ENCODE measurements at places on chromosomes 1 and 21.

GRCh38 chr21:45680215-45680614 is 36.7 kb downstream of the PCBP3 start:
- no peak for DNase-seq

DNA sequence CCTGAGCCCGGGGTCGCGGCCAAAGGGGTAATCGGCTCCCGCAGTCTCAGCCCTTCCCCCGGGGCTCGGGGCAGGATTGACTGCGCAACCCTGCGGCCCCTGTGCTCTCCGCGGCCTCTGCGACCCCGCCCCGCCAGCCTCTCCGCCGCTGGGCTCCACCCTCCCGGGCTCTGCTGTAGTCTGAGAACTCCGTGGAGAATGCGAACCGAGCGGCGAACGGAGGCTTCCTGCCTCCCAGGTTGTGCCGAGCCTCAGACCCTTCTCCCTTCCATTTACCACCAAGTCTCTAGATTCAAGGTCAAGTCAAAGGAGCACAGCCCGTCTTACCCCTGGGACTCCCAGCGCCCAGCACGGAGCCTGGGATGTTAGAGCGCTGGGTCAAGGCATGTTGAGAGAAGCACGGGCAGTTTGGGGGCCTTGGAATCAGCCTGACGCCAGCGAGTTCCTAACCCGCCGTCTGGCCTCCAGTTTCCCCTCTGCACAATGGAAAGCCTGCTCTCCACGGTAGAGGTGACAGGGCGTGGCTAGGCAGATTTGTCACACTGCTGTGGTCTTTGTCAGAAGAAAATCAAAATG is 3.0 kb downstream of the ATP2B4 start:
- peak; percentile 67 for DNase-seq

DNA sequence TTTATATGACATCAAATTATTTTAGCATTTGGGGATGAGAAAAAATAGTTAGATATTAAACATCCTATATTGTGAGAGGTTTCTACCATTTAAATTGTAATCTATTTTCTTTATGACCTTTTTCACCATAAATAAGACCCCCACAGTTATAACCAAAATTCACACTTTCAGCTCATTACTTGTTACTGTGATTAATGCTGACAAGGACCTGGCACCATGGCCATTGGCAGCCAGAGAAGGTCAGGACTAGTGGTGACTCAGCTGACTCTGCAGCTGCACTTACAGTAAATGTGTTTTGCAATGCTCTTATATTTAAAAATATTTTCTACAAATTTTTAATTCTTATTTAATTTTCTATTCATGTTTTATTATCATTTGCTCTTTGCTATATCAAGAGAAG is 133.3 kb upstream of the C1orf105 start:
- no peak for DNase-seq

DNA sequence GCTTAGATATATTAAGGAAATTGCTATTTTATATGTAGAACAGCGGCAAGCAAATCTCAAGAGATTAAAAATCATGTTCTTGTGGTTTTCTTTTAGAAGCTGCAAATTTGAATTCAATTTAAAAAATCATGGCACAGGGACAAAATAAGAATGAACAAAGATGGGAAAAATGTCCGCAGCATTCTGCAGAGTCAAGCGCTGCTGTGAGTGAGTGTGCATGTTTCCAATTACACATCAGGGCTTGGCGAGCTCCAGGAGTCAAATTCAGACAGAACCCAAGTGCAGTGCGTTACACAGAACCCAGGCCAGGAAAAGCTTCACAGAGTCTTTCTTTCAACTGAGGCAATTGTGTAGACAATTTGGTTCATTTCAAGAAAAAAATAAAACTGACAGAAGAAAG is 33.3 kb upstream of the ERG start:
- DNase-seq: no peak

DNA sequence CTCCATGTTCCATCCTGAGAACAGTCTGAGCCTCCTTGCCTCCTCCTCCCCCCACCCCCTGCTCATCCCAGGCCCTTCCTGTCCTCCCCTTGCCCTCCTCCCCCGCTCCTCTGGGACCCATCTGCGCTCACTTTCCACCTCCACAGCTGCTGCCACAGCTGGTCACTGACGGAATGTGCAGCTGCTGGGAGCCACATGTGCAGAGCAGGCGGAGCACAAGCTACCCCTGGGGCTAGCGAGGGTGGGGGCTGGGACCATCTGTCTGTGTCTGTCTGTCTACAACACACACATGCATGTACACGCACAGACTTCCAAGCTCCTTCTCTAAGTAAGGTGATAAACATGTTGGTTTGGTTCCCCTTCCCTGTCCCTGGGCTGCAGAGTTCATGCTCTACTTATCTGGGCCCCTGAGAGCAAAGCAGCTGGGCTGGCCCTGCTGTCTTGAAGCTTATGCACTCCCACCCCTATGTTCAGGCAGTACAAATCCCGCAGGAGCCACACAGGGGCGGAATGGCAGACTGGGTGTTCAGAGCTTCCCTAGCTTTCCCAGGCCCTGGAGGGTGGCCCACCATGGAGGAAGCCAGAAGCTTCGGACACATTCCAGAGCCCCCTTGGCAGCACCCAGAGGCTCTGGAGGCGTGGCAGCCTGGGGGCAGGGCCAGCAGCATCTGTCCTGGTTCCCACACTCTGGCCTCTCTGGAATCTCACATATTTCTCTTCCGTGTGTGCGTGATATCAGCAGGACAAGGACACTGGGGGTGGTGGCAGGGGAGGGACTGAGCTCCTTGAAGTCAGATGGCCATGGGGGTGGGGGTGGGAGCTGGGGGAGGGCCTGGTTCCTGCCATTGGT is 7.0 kb upstream of the HEYL start:
- no peak for DNase-seq

GRCh38 chr1:214550013-214550856 is 1.2 kb downstream of the PTPN14 start:
- no peak for DNase-seq

DNA sequence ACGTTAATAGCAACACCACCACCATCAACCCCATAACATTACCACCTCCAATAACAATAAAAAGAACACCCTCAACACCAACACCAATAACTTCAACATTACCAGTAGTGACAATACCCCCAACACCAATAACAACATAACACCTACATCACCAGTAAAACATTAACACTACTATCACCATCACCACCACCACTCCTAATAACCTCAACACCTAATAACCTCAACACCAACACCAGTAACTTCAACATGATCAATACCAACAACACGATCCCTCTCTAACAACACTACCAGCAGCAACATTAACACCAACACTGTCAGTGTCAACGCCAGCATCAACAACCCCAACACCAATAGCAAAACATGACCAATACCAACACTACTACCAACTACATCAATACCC is 57.2 kb downstream of the TAS1R2 start:
- DNase-seq: no peak

DNA sequence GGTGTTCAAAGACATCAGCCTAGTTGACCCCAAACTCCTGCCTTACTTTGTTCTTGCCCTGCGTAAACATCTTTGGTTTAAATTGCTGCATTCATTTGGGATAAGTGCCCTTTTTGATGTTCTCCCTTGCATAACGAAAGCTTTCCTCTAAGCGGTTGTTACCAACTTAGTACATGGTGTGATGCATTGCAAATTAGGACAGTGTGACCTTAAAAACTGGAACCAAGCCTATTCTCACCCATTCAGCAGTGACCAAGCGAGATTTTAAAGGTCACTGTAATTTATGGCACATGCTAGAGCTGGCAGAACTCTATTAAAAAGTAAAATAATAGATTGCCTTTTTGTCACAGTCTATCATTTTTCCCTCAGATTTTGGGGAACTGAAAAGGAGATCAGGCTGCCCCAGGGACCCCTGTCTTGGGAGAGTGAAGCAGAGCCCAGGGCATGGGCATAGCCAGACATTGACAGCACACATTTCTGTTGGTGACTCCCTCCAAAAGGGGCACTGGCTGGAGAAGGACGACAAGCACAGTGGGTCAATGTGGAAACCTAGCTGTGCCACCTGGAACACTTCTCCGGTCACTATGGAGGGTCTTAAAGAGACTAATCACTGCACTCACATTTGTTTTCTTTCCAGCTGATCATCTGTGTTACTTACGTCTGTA is 63.9 kb downstream of the KCNK1 start:
- DNase-seq: no peak

- DNase-seq: no peak
These were observed at the start of gene LRRN2 for GRCh38 chr1:204685236-204686006. TSS of gene LRRN2 (minus strand) at chr1:204685738. CDS start at chr1:204619992, 65,746 bp downstream.

GRCh38 chr1:78471890-78472620 is 18.7 kb upstream of the PTGFR start:
- no peak for DNase-seq

- DNase-seq: peak; percentile 44
These were observed at the start of gene FMN2 for GRCh38 chr1:240091614-240092300. TSS of gene FMN2 (plus strand) at chr1:240091883. CDS start at chr1:240092110, 227 bp downstream.

GRCh38 chr1:6384962-6385361 is 8.6 kb downstream of the ACOT7 start:
- DNase-seq: no peak

GRCh38 chr21:43693981-43694380 is 24.9 kb upstream of the PDXK start:
- no peak for DNase-seq

DNA sequence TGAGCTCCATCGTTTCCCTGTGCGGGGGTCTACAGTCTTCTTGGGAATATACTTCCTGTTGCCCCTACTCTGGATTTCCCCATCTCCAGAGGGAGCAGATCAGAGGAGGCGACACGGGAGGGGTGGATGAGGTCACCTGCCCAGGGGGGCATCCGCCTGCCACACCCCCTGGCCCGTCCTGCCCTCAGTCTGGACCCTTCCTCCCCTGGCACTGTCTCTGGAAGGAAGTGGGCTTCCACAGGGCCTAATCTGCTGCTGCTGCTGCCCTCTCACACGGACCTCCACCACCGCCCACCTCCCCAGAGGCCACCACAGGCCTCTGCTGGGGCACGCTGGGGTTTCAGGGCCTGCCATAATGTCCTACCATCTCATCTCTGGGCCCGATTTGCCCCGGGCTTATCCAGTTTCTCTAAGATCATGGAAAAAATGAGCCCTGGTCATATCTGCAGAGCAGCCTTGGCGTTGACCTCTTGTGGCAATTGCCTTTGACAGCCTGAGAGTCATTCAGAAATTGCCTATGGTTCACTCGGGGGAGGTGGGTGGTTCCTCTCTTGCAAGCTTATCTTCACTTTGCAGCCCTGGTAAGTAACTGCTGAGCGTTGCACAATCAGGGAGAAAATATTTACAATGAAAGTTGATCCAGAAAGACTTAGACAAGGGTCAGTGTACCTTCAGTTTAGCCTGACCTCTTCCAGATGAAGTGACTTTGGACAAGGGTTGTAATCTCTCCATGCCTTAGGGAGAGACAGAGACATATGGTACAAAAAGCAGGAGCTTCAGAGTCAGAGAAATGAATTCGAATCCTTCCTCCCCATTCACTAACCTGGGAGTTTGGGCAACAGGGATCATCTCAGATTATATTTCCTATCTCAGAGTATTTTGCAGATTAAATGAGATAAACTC is 252.4 kb downstream of the TOMM20 start:
- DNase-seq: no peak

Data from NCI-H187 (cell line).